ENCODE measurements at places on chromosomes 5 and 9.

DNA sequence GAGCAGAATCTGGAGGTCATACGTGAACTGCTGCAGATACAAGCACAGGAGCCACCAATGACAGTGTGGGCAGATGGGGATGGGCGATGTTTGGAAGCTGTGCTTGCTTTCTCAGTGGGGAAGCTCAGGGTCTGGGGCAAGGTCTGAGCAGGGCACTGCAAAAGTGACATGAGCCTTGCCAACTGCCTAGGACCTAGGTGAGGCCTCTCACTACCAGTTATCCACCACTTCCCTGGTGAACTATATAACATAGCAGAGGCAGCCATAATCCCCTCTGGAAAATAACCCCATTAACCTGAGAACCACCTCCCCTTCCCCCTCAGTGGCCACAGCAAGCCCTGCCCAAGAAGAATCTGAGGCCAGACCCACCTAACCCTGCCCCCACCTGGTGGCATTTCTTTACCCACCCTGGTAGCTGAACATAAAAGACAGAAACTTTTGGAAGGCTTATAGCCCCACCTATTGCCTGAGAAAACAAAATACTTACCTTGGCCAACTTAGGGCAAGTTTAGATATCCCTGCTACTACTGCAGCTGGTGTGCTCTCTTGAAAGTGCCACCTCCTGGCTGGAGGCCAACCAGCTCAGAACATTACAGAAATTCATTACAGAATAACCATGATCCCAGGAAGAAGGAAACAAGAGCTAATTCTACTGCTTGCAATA lies 18.8 kb upstream of the SPEF2 start:
- DNase-seq = peak; percentile 24

DNA sequence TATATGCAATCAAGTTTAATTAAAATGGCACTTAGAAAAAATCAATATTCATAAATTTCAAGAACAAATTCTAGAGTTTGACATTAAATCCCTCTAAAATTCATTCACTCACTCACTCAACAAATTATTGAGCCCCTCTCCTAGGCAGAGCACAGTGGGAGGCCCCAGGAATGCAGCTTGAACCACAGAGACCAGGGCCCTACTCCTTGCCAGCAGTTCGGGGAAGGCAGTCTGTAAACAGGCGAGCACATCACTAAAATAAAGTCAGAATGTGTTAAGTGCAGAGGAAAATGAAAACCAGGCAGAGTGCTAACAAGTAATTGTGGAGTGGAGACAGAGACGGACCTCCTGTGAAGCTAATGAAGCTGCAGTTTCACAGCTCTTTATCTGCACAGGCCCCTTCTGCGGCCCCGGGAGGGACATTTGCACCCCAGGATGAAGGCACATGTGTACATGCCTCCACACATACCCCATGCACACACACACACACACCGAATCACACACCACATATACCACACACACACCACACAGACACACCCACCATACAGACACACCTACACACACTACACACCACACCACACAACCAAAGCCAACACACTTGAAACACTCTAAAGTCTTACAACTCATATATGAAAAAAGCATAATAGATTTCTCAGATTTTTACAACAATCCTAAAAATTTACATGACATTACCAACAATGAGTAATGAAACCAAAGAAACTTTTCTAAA lies 40.5 kb downstream of the BHMT start:
- DNase-seq = no peak

- no peak for DNase-seq
These were observed 28.3 kb upstream of the RAI14 start for GRCh38 chr5:34627794-34628193.

DNA sequence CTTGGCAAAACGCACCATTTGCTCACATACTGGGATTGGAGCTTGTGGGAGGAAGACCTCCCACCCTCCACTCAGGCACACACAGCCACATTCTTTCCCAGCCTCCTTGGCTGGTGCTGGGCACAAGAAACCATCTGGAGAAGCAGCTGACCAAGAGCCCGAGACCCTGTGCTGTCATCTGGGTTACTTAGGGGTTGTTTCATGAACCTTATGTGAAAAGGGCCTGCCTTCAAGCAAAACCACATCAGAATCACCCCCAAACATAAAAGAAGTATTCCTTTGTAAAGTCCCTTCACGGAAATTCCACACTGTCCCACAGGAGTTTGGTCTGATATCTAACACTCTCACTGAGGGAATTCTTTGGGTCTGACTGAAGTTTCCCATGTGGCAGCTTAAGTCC lies 172.1 kb downstream of the NR3C1 start:
- DNase-seq = no peak

DNA sequence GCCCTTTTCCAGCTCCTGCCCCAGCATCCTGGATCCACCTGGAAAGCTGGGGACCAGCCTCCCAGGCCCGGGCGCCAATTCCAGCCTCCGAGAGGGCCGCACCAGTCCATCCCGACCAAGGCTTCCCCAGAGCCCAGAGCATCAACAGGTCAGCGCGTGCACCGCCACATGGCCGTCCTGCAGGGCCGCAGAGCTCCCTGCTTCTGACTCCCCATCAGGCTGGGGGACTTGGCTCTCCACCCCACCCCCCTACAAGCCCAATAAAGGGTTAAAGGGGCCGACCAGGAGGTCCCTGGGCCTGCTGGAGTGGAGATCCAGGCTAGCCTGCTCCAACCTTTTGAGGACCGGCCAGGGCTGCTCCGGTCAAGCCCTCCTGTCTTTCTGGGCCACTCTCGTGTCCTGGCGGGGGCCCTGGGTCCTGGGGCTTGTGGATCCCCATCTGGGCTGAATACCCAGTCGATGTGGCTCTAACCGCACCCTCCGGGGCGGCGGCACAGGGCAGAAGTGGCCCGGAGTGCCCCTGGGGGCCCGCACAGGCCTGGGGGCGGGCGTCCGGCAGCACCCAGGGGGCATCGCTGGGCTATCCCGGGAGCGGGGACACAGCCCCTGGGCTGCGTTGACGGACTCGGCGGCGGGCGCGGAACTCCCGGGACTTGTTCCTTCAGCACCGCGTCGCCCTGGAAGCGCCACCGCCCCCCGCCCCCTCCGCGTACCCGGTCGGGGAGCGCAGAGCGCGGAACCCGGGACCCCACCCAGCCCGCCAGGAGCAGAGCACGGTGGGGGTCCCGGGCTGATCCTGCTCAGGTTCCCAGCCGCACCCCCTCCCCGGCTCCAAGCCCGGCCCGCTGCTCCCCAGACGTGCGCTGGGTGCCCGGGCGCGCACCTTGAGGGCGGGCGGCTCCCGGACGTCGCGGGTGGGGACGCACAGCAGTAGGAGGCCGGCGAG lies 590 bp downstream of the ENTPD2 start:
- DNase-seq = no peak

GRCh38 chr5:171573451-171574225 lies 154.2 kb downstream of the FGF18 start:
- no peak for DNase-seq

DNA sequence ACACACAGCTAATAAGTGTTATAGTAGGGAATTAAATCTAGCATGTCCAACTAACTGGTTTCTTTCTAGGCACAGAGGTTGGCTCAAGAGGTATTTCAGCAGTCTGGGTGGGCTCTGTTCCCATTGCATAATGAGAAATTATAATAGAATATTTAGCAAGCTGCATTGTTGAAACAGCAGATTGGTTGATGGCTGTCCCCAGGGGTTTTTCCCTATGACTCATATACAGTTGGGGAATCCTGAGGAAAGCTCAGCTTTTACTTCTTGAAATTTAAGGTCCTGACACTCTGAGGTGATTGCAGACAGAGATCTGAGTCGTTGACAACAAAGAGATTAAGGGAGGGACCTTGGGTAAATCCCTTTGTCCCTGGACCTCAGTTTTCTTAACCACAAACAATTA lies 38.3 kb upstream of the TNFSF8 start:
- DNase-seq = no peak

- no peak for DNase-seq
These were observed 5.3 kb downstream of the PRDM6 start for GRCh38 chr5:123094237-123094918.

DNA sequence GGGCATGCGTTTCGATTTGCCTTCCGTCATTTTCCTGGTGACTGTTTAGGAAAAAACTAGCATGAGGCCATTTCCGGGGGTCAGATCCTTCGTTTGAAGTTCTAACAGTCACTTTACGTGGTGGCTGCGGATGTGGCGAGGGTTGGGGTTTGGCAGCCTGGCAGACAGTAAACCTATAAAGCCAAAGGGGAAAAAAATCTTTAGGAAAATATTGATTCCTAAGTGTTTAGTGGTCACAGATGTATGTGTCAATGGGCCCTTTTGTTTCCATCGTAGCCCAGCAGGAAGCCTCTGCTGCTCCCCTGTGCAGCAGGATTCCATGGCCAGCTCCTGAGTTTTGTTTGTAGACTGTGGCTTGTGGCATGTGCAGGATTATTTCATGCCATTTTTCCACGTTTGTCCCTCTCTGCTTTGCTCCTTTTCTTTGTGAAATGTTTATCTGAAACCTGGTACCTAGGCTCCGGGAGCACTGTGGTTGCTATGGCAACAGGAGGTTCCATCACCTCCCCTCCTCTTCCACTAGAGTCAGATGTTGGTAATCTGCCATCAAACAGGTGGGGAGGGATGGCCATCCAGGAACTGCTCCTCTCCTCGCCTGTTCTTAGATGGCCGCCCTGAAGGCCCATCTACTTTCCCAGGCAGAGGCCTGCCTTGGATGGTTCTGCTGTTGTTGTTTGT lies 202.3 kb downstream of the AOPEP start:
- DNase-seq = no peak

DNA sequence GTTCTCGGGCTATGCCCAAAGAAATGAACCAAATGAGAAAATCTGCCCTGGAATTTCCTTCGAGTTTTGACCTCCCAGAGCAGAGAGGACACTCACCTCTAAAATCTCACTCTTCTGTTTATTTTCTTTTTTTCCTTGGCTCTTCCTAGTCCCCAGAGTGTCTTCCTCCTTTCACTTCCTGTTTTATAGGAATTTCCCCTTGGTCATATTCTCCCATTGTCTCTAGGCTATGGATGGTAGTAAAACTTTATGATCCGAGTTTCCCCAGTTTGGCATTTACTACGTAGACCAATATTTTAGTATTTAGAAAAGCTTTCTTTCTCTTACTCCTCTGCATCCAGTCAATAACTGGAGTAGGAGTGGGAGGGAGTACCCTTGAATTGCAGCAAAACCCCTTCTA lies 354.5 kb upstream of the ZNF608 start:
- DNase-seq = no peak

DNA sequence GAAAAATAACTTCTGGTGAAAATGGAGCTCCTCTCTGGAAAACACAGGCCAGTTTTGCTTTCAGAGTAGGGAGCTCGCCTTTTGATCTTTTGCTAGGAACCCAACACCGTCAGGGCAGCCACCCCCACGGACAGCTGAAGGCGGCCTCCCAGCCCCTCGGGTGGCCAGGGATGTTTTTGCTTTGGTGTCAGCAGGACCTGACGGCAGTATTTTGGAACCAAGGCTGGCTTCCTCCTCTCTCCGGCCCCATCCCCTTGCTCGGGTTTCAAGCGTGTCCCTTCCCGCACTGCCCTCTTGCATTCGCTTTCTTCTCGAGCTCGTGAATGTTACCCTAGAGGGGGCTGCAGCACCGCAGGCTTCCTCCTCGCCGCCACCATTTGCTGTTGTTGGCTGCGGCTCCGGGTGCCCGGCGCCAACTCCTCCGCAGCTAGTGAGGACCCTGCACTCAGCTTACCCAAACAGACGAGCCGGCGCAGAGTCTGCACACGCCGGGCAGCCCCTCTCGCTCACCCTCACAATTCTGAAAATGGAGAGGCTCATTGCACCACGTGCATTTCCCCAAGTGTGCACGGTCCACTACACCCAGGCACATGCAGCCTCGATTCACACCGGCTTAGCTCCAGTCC lies 35.5 kb upstream of the ADAMTSL1 start:
- DNase-seq = no peak

DNA sequence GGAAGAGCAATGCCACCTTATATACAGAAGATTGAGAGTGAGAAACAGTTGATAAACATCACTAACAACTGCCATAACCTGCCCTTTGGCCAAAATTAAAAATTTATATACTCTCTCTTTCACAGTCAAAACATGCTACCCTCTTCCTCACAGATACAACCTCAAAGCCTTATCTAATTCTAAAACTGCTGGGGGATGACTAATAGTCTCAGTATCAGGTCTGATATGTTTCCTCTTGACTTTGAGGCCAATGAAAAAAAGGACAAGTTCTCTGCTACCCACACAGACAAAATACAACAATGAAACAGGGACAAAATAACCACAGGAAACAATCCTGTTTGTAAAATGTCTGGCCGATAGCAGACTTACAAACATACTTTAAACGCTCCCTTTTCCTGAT lies 485.6 kb upstream of the NUDT12 start:
- no peak for DNase-seq

DNA sequence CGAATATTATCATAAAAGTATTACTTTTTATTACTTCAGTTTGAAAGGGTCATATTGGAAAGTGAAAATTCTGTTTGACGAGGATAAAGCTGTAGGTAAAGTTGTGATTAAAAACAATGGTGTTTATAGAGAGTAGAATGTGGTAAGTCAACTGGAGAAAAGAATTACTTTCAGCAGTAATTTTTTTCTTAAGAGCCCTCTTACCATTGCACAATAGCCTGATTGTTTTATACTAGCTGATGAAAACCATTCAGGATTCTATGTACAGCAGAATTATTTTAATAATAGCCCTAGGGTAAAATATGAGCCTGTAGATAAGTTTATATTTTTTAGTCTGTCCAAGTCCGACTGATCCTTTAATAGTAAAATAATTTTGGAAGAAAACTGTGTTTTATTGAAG lies 16.6 kb downstream of the CDC42SE2 start:
- no peak for DNase-seq

GRCh38 chr9:92496396-92497176 lies 14.3 kb upstream of the ASPN start:
- DNase-seq = no peak

DNA sequence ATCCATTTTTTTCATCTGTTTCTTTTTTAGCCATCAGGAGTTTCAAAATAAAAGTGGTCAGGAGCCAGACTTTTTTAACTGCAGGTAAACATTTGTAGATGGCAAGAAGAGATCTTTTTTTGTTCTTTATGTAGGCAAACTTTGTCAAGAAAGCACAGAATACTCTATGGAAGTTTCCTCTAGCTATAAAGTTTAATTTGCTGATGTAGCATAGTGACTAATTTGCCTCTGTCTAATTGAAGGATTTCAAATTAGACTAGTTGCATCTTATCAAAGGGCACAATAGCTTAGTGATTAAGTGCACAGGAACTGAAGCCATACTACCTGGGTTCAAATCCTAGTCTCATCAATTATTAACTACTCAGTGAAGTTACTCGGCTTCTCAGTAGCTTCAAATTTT lies 22.0 kb downstream of the FGF10 start:
- DNase-seq = no peak

- DNase-seq = no peak
These were observed 11.8 kb downstream of the RGMB start for GRCh38 chr5:98785244-98785643.

- peak; percentile 53 for DNase-seq
These were observed 474.9 kb upstream of the CDH10 start for GRCh38 chr5:25119650-25120049.
